Sciatic nerve (tissue), 2 donors: ENCODE measurements at places on chromosomes 4 and X.

DNA sequence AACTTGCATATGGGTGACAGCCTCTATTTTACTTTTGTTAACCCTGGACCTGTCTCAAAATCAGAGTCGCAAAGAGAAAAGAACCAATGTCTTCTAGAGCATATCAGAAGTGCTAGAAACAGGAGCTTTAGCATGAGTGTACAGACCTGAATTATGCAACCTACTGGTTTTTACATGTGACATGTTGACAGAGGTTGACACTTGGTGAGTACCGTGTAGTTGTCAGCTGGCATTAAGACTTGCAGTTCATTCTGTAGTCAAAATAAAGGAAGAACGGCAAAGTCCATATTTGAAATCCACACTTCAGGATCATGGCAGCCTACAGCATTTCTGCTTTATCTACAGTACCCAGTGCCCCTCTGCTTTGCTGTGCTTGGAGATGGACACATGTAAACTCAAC, 291.9 kb upstream of the TENM3 start:
- DNase-seq = no peak

- DNase-seq = peak; percentile 72
Observed at GRCh38 chr4:153151535-153152455, 52.4 kb upstream of the TRIM2 start.

GRCh38 chrX:101370888-101371504, 15.0 kb downstream of the BTK start:
- no peak for DNase-seq

- DNase-seq = no peak
Observed at GRCh38 chr4:88526221-88526815, 2.7 kb upstream of the PYURF start.

DNA sequence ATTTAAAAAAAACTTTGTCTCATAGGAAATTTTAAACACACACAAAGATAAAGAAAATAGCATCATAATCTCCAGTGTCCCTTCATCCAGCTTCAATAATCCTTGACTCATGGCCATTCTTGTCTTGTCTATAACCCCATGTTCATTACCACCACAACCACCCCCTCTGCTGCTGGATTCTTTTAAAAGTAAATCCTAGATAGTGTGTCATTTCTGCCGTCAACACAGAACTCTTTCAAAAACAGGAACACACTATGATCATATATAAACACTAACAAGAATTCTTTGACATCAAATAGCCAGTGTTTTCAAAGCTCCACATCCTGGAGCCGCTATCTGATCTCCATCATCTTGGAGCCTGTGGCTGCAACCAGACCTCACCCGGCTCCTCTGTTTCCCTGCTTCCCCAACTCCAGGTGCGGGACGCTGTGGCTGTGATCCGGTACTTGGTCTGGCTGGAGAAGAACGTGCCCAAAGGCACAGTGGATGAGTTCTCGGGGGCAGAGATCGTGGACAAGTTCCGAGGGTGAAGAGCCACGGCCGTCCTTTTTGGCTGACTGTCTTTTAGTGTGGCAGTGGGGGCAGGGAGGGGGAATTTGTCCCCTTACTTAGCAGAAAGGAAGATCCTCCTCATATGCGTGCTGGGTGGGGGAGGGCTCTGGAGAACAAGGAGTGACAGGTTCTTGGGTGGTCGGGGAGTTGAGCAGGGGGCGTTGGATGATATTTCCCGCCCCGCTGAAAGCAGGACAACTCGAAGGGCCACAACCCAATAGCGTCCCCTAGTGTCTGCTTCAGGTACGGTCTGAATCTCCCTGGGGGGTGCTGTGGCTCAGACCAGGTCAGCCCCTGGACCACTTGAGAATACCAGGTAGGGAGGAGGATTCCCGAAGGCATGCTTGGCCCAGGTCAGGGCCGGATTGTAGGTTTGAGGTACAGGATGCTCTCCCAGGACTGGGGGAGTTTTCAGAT, 15.6 kb downstream of the XPNPEP2 start:
- DNase-seq = no peak

DNA sequence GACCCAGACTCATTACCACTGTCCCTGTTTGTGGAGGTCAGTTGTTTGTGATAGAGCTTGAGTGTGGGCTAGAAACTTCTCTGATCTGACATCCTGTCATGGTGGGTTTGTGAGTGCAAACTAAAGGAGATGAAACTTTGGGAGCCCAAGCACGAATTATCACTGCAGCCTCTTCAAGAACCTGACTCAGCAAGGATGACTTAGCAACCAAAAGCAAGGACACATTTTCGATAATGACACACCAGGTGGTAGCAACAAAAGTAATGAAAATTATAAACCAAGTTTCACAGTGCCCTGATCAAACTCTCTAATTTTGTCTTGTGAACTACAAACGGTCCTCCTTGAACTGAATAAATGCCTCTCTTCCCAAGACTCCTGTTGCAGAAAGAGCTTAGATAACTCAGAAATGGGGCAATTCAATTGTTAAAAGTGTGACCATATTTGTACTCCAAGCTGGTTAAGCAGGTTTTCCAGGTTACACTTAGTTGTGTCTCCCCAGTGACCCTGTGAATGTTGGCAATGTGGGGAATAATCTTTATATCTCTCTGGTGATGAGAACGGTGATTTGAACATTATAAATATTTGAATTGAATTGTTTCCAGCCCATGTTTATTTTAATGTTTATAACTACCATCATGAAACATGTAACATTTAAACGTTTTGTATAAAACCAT, 52.6 kb upstream of the ATP8A1 start:
- no peak for DNase-seq

DNA sequence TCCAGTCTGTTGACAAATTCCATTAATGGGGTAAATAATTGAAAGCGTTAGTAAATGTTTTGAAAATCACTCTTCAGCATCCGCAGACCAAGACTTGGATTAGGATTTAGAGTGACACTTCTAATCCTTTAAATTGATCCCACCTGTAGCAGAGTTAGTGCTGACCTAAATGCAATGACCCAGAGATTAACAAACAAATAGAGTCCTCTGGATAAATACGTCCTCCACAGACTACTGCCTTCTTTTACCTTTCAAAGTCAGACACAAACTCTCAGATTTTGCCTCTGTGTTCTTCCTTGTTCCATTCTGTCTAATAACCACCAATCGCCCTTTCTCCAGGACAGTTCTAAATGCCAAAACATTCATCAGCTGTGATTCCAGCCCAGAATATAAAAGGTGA, at the start of gene GUCY2F:
Gene GUCY2F, minus strand, starts transcription at position 101 of the 400 bp plus-strand sequence. CDS start 6,150 bp downstream, outside the sequence.
- DNase-seq = no peak

DNA sequence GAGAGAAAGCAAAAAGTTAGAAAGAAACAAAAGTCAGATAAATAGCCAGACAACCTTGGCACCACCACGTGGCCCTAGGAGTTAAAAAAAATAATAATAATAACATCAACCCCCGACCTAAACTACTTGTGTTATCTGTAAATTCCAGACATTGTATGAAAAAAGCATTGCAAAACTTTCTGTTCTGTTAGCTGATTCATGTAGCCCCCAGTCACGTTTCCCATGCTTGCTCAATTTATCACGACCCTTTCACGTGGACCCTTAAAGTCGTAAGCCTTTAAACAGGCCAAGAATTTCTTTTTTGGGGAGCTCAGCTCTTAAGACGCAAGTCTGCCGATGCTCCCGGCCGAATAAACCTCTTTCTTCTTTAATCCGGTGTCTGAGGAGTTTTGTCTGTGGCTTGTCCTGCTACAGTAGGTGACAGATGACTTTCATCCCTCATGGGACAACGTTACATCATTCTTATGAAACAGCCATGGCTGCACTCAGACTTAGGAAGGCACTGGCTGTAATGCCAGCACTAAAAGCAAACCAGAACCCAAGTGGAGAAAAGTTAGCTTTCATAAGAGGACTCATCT, 520 bp downstream of the ACOX3 start:
- no peak for DNase-seq

GRCh38 chr4:39524161-39524957, 2.9 kb downstream of the UGDH start:
- DNase-seq = no peak

DNA sequence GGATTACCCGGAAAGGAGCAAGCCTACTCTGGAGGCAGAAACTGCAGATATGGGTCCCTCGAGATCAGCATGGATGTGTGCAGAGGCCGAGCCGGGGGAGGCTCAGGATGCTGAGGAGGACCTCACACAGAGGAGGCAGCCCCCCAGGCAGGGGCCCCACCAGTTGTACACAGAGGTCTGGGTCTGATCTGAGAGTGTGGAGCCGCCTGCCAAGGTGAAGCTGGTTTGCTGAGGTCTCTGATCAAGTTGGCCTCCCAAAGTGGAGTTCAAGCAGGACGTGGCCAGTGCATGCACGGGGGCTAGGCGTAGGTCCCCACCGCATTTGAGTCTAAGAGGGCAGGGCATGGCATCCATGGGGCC, 35.0 kb downstream of the ACOX3 start:
- DNase-seq = no peak

- no peak for DNase-seq
Observed at GRCh38 chr4:156575430-156576073, 396.0 kb downstream of the PDGFC start.

DNA sequence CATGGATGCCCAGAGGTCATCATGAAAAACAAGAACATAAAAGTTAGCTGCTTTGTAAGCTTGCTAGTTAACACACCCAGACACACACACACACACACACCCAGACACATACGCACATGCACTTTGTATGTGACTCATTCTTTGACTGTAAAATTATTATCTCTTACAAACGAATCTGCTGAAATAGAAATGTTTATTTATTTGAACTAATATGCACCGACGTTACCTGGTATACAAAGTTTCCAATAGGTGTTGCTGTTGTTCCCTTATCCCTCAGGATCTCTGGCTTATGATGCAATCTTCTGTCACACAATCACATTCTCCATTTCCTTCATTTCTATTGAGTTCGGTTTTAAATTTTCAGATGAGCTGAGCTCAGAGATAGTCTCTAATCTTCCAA, 209.3 kb downstream of the PTTG2 start:
- DNase-seq = peak; percentile 1

DNA sequence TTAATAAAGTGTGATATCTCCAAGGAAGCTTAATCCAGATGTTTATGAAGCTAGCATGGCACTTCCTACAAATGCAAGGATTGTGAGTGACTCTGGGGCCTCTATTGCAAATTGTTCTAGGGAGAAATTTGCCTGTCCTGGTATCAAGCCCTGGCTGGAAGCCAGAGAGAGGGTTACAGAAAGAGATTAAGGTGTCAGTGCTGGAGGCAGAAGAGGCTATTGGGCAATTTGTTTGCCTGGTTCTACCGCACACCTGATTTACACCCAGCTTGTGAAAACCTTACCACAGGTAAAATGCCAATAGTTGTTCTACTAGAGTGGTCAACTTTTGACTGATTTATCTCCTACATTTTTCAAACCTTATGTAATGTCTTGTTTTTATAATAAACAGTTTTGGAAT, 186.7 kb upstream of the FAT1 start:
- no peak for DNase-seq

DNA sequence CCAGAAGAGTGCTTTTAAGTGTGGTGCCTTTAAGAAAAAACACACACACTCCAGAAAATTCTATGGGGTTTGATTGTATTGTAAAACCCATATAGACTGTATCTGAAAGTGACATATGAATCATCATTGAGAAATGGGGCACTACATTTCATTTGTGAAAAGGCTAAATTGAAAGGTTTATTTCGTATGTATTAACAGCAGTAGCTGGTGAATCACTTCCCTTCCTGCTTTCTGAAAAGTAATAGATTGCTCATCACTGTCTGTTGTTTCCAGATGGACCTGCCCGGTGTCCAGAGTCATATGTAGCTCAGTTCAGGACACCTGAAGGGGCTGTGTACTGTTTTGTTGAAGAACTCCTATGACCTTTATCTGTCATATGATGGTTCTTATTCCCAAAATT, 28.1 kb upstream of the HPRT1 start:
- no peak for DNase-seq

DNA sequence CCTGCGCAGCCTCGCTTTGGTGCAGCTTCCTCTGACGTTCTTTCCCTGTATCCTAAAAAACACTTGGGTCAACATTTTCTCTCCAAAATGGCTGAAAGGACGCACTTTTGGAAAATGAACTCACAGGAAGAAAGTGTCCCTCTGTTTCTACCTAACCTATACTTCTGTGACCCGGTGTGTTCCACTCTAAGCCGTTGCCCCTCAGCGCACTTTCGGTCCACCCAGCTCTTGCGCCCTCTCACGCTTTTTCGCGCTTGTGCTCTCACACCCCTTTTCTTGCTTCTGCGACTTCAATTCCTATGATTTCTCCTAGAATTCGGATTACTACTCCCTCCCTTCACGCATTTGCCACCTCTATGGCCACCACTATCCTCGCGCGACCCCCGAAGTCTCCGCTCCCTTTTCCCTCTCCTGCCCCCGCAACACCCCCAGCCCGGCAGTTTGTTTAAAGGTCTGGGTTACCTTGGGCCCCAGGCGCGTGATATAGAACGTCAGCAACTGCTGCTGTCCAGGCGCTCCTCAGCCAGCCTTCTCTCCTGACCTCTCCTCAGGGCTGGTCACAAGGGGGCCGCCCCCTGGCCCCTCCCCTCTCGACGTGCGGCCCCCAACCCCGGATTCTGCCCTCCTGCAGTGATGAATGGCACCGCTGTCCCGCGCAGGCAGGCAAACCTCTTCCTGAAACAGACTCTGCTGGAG, at the start of gene USP51:
Gene USP51, minus strand, starts transcription at position 535 of the 696 bp plus-strand sequence. CDS start 909 bp downstream, outside the sequence.
- DNase-seq = peak; percentile 76

GRCh38 chr4:187433141-187433540, 562.4 kb upstream of the ZFP42 start:
- no peak for DNase-seq
